ENCODE measurements at places on chromosomes 12 and 14. TPM values are rescaled to one million over a fixed set of nuclear protein-coding genes. Genes with fewer than 3 reads are reported as not detected.

DNA sequence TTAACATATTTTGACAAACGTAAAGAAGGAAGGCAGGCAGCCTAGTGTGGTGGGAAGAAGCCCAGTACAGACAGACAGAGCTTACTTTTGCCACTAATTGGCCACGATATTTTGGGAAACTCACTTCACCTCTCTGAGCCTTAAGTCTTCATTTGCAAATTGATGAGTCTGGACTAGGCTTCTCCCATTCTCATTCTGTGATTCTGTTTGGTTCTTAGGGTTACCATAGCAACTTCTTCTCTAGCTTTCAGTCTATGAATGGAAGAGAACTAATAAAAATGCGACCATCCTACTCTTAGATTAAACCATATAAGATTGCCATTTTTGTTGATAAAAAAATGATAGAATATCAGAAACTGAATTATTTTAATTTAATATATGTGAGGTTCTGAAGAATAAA, 210.5 kb downstream of the SNAPC1 start:
- no peak for DNase-seq

- DNase-seq = no peak
Observed at GRCh38 chr12:101901777-101902176, 24.4 kb downstream of the DRAM1 start.

GRCh38 chr12:6539707-6540134, 5.4 kb downstream of the GAPDH start:
- no peak for DNase-seq

DNA sequence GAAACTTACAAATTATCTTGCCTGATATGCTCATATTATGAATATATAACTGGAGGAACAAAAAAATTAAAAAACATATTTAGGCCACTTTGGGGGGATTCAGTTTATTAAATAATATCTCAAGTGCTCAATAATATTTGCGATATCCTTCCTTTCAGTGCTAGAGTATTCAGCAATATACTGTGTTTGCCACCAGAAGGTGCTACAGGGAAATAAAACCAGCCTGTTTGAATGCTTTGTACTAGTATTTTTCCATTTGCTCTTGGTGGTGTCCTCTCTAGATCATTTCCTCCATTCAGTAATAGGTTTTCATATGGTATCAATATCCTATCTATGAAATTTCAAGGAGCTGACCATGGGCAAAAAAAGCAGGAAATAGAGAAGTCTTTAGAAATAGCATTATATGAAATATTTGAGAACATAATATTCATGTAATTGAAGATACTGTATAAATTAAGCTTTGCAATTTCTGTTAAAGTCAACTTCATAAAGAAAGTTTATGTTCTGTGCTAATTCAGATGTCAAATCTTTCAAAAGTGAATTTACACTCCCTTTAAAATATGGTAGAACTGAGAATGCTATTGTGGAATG, 106.2 kb upstream of the NAV3 start:
- DNase-seq = no peak

Gene TMEM119
- total RNA-seq = 5.3 TPM

- no peak for DNase-seq
Observed at GRCh38 chr14:94671870-94672444, 59.8 kb downstream of the SERPINA3 start.

- no peak for DNase-seq
Observed at GRCh38 chr14:69715725-69716477, 51.0 kb upstream of the SRSF5 start.

DNA sequence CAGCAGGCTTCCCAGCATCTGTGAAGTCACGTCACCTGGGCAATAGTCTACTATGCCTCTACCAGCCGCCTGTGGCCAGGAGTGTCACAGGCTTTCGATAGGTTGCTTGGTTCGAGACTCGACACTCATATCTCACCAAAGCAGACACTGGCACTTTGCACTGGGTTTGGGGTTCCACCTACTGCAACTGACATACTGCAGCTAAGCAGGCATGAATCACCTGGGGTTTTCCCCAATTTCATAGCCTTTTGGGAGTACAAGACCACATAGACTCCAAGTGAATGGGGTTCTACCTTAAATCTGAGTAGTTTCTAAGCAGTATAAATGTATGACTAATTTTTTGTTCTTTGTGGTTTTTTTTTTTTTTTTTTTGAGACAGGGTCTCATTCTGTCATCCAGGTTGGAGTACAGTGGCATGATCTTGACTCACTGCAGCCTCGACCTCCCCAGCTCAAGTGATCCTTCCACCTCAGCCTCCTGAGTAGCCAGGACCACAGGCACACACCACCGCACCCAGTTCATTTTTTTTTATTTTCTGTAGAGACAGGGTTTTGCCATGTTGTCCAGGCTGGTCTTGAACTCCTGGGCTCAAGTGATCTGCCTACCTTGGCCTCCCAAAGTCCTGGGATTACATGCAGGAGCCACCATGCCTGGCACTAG, 32.1 kb downstream of the DMAC2L start:
- DNase-seq = no peak

Gene NPAS3
- total RNA-seq = 1.2 TPM

- DNase-seq = no peak
Observed at GRCh38 chr12:102958073-102958829, 777 bp downstream of the ASCL1 start.

Gene IL22
- 0.38 TPM for total RNA-seq

GRCh38 chr12:94872007-94872653, 131.4 kb downstream of the NDUFA12 start:
- DNase-seq = no peak

GRCh38 chr12:32107359-32108267, 966 bp downstream of the BICD1 start:
- DNase-seq = no peak

GRCh38 chr12:95216711-95217376, 423 bp downstream of the FGD6 start:
- no peak for DNase-seq

DNA sequence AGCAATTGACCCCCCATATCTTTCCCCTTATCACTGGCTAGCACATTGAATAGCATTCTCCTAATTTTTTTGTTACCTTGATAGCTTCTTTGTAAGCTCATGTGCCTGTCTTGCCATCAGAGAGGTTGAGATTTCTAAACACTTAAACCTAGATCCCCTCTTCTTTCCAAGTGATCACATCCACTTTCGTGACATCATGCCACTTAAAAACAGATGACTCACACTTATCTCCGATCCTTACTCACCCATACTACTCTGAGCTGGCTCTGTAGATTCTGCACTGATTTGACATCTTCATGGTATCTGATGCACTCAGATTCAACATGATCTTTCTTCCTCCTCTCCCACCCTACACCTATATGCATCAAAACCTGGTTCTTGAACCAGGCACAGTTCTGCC, 10.5 kb downstream of the GPR137C start:
- DNase-seq = no peak

Gene SERPINA5
- 0.24 TPM for total RNA-seq

- DNase-seq = no peak
Observed at GRCh38 chr12:92927055-92927435, 2.0 kb downstream of the EEA1 start.

Gene IQSEC3
- total RNA-seq = 0.99 TPM

DNA sequence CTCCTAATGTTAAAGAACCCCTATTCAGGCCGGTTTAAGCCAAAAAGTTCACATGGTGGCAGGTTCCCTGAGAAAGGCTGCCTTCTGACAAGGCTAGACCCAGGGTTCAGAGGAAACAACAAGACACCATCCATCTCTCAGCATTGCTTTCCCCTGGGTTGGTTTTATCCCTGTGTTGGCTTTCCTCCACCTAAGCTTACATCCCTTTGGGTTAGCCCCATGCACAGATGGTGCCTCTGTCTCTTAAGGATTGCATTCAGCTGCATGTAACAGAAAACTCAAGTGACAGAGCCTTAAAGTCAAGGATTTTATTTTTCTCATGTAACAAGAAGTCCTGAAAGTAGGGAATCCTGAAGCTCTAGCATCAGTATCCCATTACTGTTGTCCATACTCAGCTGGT, 42.8 kb upstream of the RIN3 start:
- no peak for DNase-seq

Gene MYF5
- total RNA-seq = not detected

DNA sequence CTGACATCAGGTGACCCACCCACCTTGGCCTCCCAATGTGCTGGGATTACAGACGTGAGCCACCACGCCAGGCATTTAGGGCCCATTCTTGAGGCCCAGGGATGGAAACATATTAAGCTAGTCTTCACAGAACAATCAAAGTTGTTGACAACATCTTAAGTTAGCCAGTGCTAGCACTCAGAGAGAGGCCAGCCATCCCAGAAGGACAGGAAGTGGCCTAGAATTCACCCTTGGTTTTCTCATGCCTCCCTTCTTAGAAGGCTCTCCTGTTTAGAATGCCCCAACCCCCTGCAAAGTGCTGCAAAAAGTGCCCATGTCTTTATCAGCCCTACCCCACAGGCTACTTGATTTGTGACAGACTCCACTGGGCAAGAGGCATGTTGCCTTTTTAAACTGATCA, 12.1 kb upstream of the OR6J1 start:
- no peak for DNase-seq

Gene CPNE6
- 0.05 TPM for total RNA-seq

Gene OTX2
- 0.14 TPM for total RNA-seq

- DNase-seq = no peak
Observed at GRCh38 chr12:125650587-125650986, 585.4 kb downstream of the AACS start.

GRCh38 chr12:128467882-128468281, 200.9 kb downstream of the TMEM132C start:
- no peak for DNase-seq

Gene SDS
- total RNA-seq = 0.52 TPM

- no peak for DNase-seq
Observed at GRCh38 chr12:58602179-58602578, 318.1 kb downstream of the LRIG3 start.

DNA sequence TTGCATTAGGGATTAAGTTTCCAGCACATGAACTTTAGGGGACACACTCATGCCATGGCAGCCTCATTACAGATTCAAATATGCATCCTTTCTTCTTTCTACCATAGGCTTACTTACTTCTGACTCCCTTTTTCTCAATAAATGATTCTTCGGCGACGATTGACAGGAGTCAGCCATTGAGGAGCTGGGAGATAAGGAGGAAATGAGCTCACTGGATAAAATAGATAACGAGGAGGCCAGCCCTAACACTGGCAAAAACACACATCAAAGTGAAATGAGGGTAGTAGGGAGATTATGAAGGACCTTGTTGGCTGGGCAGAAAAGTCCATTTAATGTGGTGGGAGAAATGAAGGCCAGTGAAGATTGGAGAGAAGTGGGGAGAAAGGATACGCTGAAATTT, 172.2 kb downstream of the SLC41A2 start:
- no peak for DNase-seq

- no peak for DNase-seq
Observed at GRCh38 chr12:122111089-122111641, 32.6 kb downstream of the MLXIP start.

DNA sequence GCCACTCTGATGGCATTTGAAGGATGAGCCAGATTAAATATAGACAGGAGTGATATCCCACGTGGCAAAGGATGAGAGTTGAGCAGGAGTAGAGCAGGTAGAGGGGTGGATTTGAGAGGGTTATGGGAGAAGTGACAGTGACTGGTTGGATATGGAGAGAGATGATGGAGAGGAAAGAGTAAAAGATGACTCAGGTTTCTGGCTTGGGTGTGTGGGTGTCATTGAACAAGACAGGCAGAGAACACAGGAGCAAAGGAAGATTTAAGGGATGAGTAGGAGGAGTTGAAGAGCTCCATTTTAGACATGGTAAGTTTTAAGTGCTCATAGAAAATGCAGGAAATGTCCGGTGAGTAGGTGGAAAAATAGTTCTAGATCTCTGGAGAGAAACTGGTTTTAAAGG, 136.9 kb downstream of the EGLN3 start:
- DNase-seq = no peak

Gene UTP20
- total RNA-seq = 9.3 TPM

GRCh38 chr14:77306416-77306815, 14.3 kb downstream of the POMT2 start:
- no peak for DNase-seq

- no peak for DNase-seq
Observed at GRCh38 chr12:64419696-64420095, 15.5 kb downstream of the XPOT start.

Gene BEGAIN
- total RNA-seq = 0.42 TPM

- DNase-seq = no peak
Observed at GRCh38 chr14:74978416-74978947, 23.1 kb upstream of the PGF start.

- DNase-seq = no peak
Observed at GRCh38 chr12:52766351-52767019, 10.7 kb downstream of the KRT76 start.

DNA sequence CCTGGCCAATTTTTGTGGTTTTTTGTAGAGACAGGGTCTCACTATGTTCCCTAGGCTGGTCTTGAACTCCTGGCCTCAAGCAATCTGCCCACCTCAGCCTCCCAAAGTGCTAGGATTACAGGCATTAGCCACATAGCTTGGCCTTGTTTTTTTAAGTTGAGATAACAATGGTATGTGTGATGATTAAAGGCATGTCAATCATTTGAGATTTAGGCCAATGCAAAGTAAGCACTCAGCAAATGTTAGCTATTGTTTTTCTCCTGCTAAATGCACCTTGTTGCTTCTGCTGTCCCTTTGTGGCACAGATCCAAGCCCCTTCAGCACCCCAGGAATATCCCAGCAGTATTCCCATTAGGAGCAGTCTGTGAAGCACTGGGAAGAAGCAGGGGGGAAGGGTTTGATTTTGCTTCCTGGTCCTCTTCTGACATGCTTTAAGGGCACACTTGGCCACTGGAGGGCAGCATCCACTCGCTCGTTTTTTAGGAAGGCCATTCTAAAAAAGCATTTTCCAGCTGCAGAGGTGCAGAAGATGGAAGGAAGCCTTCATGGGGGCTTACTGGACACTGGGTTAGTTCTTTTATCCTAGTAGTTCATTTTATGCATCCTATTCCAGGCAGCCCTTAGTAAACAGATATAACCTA, 70.2 kb upstream of the ZFP36L1 start:
- peak; percentile 78 for DNase-seq

GRCh38 chr12:4809013-4809448, 88.8 kb downstream of the GALNT8 start:
- no peak for DNase-seq

Gene SYCP3
- 0.76 TPM for total RNA-seq

GRCh38 chr14:35963209-35963608, 137.1 kb downstream of the BRMS1L start:
- no peak for DNase-seq

- DNase-seq = no peak
Observed at GRCh38 chr14:101986953-101987352, 22.6 kb downstream of the DYNC1H1 start.

GRCh38 chr14:32021341-32021740, 55.8 kb upstream of the ARHGAP5 start:
- DNase-seq = no peak

Gene SRGAP1
- 1.3 TPM for total RNA-seq

DNA sequence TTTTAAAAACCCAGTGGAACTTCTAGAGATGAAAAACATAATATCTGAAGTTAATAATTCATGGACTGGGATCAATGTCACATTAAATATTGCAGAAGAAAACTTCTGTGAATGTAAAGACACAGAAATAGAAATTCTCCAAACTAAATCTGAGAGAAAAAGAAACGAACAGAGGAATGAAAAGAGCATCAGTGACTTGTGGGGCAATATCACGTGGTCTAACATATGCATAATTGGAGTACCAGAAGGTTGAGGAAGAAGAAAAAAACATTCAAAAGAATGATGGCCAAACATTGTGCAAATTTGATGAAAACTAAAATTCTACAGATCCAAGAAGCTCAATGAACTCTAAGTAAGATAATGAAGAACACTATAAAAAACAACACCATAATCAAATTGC, 130.8 kb downstream of the EFCAB11 start:
- DNase-seq = no peak

- no peak for DNase-seq
Observed at GRCh38 chr14:59316151-59316830, 127.8 kb downstream of the DAAM1 start.

GRCh38 chr14:74563586-74564159, 48.4 kb downstream of the LTBP2 start:
- DNase-seq = no peak
